ENCODE measurements at places on chromosomes 4 and X.

GRCh38 chr4:187666697-187667494 lies 328.7 kb upstream of the ZFP42 start:
- DNase-seq, result no peak

DNA sequence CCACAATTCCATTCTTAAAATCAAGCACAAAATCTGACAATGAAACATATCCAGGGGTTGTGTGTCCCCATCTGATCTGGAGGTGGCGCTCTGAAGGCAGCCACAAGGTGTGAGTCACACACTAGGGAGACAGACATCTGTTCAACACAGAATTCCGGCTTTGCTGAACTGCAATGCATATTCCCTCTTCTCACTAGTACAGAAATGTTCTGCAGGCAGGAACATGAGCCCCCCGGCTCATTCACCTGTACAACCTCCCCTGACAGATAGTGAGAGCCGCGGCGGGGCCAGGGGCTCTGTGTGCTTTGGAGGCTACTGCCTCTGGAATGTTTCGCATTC lies 41.9 kb downstream of the WDR1 start:
- DNase-seq, result no peak

GRCh38 chrX:9992724-9993123 lies 25.6 kb downstream of the CLDN34 start:
- no peak for DNase-seq

GRCh38 chr4:122911588-122911987 lies 10.8 kb downstream of the NUDT6 start:
- DNase-seq, result no peak

DNA sequence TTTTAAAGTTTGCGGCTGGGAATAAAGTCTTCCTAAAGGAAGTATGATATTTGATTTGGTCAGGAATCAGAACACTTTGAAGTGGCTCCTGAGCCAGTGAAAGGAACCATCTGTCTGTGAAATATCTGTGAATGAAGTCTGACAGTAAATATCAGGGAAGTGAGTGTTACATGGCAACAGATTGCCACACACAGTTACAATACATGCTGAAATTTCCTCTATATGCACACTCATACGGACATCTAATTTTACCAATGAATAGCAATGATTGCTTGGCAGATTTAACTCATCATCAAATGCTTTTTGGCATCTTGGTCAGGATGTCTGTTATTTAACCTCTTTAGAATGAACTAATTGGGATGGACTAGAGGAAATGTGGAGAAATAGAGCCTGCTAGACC lies 1023.8 kb downstream of the FAT4 start:
- DNase-seq, result no peak
